ENCODE measurements at places on chromosomes 3 and 15. TPM values are rescaled to one million over a fixed set of nuclear protein-coding genes. Genes with fewer than 3 reads are reported as not detected.

Gene SAMMSON
- 4.2 TPM for total RNA-seq

Gene PRSS50
- total RNA-seq = 0.46 TPM

Gene SPINT1
- 2.5 TPM for total RNA-seq

Gene CEP63
- 16.7 TPM for total RNA-seq

- peaks cover 62% of the 10 kb centered on the region for H3K4me1 ChIP-seq
- H3K36me3 ChIP-seq = no peaks in the 10 kb centered on the region
- no peak overlapping the region for H3K4me3 ChIP-seq
- peak; percentile 94 for DNase-seq
- no peaks in the 10 kb centered on the region for H3K27me3 ChIP-seq
These were observed 96.1 kb upstream of the CHD2 start for GRCh38 chr15:92803852-92804609.

DNA sequence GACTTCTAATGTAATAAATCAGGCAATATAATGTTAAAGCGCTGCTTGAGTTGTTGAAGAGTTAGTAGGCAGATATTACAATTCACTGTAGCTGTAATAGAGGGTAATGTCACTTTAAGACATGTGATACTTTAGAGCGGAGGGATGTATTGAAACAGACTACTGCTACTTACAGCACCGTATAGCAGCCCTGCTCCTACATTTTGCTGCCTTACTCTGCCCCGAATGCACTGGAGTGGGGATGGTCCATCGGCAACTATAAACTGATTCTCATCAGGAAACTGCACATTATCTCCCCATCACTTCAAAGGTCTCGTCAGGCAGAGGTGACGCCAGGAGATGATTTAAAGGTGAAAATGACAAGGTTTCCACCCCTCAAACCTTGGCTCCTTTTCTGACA is 349.7 kb upstream of the SUCLG2 start:
- H3K4me3 ChIP-seq = no peak overlapping the region
- DNase-seq = no peak
- H3K27ac ChIP-seq = no peak overlapping the region
- no peaks in the 10 kb centered on the region for H3K4me1 ChIP-seq

DNA sequence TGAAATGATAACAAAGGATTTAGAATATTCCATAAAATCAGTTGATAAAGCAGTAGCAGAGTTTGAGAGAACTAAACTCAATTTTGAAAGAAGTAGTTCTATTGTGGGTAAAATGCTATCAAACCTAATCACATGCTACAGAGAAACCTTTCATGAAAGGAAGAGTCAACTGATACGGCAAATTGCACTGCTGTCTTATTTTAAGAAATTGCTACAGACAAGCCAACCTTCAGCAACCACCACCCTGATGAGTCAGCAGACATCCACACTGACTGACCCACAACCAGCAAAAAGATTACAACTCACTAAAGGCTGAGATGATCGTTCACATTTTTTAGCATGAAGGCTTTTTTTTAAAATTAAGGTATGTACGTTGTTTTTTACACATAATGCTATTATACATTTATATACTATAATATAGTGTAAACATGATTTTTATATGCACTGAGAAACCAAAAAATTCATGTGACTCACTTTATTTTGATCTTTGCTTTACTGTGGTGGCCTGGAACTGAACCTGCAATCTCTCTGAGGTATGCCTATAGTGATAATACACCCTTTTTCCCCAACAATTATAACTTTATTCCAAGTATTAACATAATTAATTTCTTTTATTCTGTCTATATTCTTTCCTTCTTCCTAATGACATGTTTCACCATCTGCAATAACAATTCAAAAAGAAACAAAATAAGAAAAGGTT is 109.9 kb downstream of the TBC1D5 start:
- no peaks in the 10 kb centered on the region for H3K36me3 ChIP-seq
- H3K4me3 ChIP-seq = no peak overlapping the region
- DNase-seq = no peak
- H3K27me3 ChIP-seq = no peaks in the 10 kb centered on the region

- H3K4me3 ChIP-seq = no peak overlapping the region
- no peaks in the 10 kb centered on the region for H3K27me3 ChIP-seq
- no peak overlapping the region for H3K27ac ChIP-seq
- H3K36me3 ChIP-seq = no peaks in the 10 kb centered on the region
- H3K4me1 ChIP-seq = no peaks in the 10 kb centered on the region
- no peak for DNase-seq
These were observed 60.6 kb downstream of the SLC6A11 start for GRCh38 chr3:10876661-10877060.

GRCh38 chr3:38950581-38950980 is 101.2 kb downstream of the SCN11A start:
- no peaks in the 10 kb centered on the region for H3K36me3 ChIP-seq
- H3K27me3 ChIP-seq = no peaks in the 10 kb centered on the region
- H3K27ac ChIP-seq = no peak overlapping the region
- no peak for DNase-seq
- no peak overlapping the region for H3K4me3 ChIP-seq
- no peaks in the 10 kb centered on the region for H3K4me1 ChIP-seq

DNA sequence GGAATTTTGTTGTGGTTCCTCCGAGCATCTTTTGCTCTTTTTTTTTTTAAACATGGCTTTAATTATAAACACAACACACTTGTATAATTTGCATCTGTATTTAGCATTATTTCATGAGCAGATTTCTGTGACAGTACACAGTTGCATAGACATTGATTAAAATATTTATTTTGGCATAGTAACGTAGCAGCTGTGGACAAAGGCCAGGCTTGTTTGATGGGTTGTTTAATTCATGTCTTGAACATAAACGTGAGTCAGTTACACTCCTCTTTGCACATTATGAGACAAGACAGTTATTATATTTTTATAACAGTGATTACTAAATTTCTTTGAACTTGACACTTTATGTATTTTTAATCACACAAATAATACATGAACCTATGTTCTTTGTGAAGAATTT is 182.5 kb downstream of the CACNA2D3 start:
- H3K4me3 ChIP-seq = no peak overlapping the region
- no peak for DNase-seq
- H3K36me3 ChIP-seq = no peaks in the 10 kb centered on the region
- no peak overlapping the region for H3K27ac ChIP-seq
- H3K27me3 ChIP-seq = no peaks in the 10 kb centered on the region

- H3K27ac ChIP-seq = peak overlapping the region; percentile 95
- no peaks in the 10 kb centered on the region for H3K27me3 ChIP-seq
These were observed 23.1 kb downstream of the PLXNB1 start for GRCh38 chr3:48406443-48407431.

- no peak overlapping the region for H3K4me3 ChIP-seq
- no peaks in the 10 kb centered on the region for H3K27me3 ChIP-seq
- DNase-seq = no peak
- H3K4me1 ChIP-seq = peaks cover 20% of the 10 kb centered on the region
These were observed 26.7 kb downstream of the SACM1L start for GRCh38 chr3:45715945-45716344.

DNA sequence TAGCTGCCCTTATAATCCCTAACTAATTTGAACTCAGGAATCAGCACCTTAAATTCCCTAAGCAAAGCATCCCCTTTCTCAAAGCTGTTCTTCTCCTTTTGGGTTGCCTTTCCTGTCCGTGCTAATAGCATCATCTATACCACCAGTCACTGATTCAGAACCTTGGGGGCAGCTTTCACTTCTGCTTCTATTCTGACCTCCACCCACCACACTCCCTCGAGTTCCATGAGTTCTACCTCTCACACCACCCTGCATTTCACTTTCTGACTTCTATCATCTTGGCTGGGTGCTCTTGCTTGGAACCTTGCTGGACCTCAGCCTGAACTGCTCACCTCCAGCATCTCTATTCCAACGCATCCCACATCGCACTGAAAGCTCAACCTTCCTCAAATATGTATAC is 55.4 kb upstream of the KCNMB2 start:
- H3K36me3 ChIP-seq = no peaks in the 10 kb centered on the region
- no peak overlapping the region for H3K4me3 ChIP-seq
- H3K4me1 ChIP-seq = no peaks in the 10 kb centered on the region
- no peak for DNase-seq
- H3K27ac ChIP-seq = no peak overlapping the region

- DNase-seq = no peak
- no peaks in the 10 kb centered on the region for H3K36me3 ChIP-seq
- H3K4me1 ChIP-seq = peaks cover 24% of the 10 kb centered on the region
- H3K27me3 ChIP-seq = no peaks in the 10 kb centered on the region
- no peak overlapping the region for H3K4me3 ChIP-seq
These were observed 24.3 kb downstream of the LMCD1 start for GRCh38 chr3:8525893-8526292.

DNA sequence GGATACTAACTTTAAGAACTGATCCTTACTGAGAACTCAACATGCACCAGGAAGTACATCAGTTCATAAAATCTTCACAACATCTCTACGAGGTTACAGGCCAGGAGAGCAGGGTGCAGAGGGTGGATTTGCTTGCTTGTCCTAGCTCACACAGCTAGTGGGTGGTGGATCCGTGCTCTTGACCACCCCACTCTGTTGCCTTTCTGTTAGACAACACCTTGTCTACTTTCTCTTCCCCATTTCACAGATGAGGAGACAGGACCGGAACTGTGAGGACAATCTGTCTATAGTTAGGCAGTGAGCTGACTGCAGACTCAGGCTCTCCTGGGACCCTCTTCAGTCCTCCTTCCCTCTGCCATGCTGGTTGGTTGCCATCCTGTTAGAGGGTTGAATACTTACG is 221.7 kb upstream of the TLE3 start:
- no peaks in the 10 kb centered on the region for H3K27me3 ChIP-seq
- peak overlapping the region; percentile 44 for H3K27ac ChIP-seq
- H3K4me1 ChIP-seq = peaks cover 22% of the 10 kb centered on the region
- no peak overlapping the region for H3K4me3 ChIP-seq

Data from esophagus muscularis mucosa (tissue), 4 donors.